HCT116 (cell line): ENCODE measurements at places on chromosomes 2 and 18. TPM values are rescaled to one million over a fixed set of nuclear protein-coding genes. Genes with fewer than 3 reads are reported as not detected.
A peak's percentile ranks its signal among the peaks of the same experiment; 100 is the strongest.

Gene IL1F10
- not detected for total RNA-seq

Gene GPR55
- total RNA-seq, result not detected

Gene CD8B2
- total RNA-seq, result not detected

Gene MTCL1
- 22.7 TPM for total RNA-seq

Gene ARHGAP15
- total RNA-seq, result 0.42 TPM

Gene AQP4
- total RNA-seq, result 0.07 TPM

Gene GAD1
- 11.0 TPM for total RNA-seq

Gene SRD5A2
- total RNA-seq, result not detected

Gene UGT1A10
- not detected for total RNA-seq

Gene TSPYL6
- not detected for total RNA-seq

DNA sequence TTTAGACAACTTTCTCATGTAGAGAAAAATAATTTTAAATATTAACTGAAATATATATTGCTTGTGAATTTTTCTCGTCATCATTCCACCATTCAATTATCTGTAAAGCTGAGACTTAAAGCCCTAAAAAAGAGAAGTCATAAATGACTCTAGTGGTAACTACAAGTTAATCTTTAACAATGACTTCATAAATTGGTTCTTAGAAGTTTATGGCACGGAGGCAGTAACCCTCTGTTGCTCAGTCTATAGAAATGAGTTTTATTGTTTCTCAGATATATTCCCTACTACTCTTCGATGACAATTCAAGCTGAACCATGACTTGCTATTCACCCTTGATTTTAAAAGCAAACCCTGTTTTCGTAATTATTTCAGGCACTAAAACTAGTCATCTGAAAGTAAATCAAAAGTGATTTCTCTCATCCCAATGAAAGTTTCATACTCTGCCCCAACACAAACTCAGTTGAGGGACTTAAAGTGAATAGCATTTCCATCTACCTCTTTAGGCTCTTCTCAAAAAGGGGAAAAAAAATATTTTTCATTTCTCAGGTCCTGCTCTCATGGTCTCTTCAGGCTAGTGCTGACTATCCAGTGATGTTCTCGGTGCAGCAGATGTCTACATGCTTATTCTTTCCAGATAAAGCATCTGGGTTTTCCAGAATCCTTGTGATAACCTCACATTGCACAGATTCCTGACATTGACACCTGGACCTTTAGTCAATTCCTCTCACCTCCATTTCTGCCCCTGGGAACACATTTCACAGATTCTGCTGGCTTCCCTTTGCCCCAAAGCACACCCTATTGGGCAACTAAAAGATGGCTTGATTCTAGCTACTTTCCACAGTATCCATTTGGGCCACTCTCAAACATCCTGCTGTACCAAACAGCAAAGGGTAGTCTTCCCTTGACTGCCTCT, 207.8 kb upstream of the LRATD1 start:
- DNase-seq, result no peak

DNA sequence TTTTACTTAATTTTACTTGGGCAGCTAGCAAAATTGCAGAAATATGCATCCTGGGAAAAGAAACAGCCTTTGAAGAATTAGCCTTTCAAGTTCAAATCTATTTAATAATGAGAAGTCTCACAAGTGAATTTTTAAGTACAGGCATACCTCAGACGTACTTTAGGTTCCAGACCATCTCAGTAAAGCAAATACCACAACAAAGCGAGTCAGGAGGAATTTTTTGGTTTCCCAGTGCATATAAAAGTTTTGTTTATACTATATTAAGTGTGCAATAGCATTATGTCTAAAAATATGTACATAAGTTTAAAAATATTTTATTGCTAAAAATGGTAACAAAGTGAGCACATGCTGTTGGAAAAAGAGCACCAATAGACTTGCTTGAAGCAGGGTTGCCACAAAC, 50.8 kb upstream of the TWSG1 start:
- no peak for DNase-seq

GRCh38 chr2:67067656-67068055, 329.5 kb upstream of the ETAA1 start:
- DNase-seq, result no peak

DNA sequence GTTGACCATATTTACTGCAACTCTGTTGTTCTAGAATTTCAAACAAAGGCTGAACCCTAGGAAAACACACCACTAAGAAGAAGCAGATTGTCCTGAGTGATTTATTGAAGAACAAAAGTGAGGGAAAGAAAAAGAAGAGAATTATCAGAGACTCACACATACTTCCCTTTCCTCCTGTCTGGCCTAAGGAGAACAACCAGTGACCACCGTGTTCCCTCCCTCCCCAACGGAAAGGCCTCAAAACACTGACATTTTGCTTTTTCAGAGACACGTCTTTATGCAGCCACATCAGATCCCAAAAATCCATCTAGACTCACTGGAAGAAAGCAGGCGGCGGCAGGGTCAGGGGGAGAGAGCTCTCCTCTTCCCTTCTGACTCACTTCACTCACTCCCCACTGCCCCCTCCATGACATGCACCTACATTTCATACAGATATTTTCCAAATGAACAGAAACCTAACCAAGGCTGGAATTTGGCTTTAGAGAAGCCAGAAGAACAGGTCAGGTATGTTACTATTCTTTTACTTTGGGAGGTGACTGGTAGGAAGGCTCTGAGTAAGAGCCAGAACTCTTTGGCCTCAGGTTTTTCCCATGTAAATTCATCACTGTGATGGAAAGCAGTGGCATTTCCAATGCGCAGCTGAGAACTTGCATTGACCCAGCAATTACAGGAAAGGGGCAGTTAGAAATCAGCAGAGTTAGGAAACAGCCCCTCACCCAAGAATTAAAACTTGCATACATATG, 169.9 kb downstream of the BCL11A start:
- DNase-seq, result no peak

- no peak for DNase-seq
These were observed 12.9 kb downstream of the ADCY3 start for GRCh38 chr2:24907116-24907515.

DNA sequence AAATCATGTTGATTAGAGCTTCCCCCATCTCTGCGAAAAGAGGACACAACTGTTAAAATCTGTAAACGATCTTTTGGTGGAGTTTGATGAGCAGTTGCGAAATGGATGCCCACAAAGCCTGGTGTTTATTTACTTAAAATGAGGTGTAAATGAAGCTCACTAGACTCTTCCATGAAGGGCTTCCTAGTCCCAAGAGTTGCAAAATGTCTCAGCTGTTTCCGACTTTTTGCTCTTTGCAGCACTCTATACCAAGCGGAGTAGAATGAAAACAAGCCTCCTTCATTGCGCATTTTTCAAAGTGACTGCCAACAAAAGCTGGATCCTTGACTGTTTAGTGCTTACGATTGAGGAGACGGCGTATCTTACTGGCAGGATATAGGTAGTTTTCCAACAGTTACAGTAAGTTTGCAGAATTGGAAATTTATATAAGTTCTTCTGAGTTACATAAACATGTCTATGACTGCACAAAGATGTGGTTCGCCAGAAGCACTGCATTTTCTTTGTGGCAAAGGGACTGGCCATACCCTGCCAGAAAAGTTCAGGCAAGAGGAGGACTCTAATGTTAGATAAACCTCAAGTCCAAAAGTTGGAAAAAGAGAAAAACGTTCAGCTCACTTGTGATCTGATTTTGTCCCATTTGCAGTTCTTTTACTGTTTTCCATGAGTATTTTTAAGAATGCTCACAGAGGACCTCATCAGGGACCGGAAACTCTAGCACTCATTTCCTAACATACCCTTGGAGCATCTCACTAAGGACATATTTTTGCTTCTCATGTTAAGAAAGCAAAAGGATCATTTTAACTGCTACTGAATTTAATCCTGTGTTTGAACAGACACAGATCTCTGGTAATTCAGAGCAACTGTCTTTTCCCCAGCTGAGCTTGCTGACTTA, 42.7 kb downstream of the COLEC12 start:
- no peak for DNase-seq

GRCh38 chr2:45713136-45713535, 61.7 kb downstream of the PRKCE start:
- no peak for DNase-seq

- DNase-seq, result no peak
These were observed 34.3 kb downstream of the ZAP70 start for GRCh38 chr2:97747716-97748115.

- DNase-seq, result no peak
These were observed 127.4 kb upstream of the AQP4 start for GRCh38 chr18:26992926-26993325.

DNA sequence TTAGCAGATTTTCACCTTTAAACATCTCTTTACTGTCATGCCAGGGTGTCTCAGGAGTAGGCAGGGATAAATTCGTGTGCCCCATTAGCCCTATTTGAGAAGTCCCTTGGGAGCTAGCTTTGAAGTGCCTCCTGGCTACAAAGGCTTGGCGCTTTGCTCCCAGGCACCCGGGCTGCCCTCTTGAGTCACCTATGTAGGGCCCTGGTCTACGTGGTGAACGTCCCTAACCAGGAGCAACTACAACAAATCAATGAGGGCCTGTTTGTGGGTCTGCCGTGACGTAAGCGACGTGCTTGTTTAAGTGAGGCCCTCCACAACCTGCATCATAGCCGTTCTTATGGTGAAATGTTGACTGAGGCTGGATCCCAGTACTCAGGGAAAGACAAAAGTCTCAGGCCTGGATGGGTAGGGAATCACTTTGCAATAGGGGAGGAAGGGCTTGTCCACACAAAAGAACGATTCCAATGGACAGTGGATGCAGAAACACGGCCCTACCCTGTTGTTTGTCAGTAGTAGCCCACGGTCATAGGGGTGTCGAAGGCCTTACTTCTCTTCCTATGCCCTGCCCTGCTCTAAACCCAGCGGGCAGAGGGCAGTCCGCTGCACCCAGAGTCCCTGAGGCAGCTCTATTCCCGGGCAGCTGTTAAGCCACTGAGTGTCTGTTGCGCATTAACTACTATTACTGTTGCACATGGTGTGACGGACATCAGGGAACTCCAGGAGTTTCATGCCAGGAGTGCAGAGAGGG, 93.9 kb downstream of the INHBB start:
- DNase-seq, result no peak

GRCh38 chr2:112669667-112670066, 23.9 kb downstream of the SLC20A1 start:
- no peak for DNase-seq

GRCh38 chr2:238706163-238706562, 141.7 kb upstream of the TWIST2 start:
- no peak for DNase-seq

DNA sequence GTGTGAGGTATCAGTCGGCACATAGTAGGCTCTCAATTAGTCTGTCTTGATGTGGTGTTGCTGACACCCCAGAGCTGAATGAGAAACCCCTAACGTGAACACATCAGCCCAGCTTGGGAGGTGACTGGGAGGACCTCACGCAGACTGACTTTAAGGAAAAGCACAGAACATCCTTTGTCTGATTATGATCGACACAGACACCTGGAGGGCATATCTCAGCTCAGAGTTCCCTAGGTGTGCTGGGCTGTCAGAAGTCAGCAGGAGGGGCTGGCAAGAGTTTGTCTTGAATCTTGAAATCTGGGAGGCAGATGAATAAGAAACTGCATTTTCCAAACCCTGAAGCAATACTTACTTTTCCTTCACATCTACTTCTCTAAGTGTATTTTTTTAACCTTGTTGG, 16.8 kb upstream of the MYCN start:
- no peak for DNase-seq

- DNase-seq, result no peak
These were observed 62.8 kb downstream of the SFXN5 start for GRCh38 chr2:73008766-73009135.

GRCh38 chr2:201156640-201157039, 26.3 kb upstream of the CASP10 start:
- DNase-seq, result no peak

GRCh38 chr2:61255580-61256437, 93.8 kb downstream of the C2orf74 start:
- DNase-seq, result no peak

- DNase-seq, result no peak
These were observed 66.5 kb downstream of the EIF2AK3 start for GRCh38 chr2:88560619-88561307.

DNA sequence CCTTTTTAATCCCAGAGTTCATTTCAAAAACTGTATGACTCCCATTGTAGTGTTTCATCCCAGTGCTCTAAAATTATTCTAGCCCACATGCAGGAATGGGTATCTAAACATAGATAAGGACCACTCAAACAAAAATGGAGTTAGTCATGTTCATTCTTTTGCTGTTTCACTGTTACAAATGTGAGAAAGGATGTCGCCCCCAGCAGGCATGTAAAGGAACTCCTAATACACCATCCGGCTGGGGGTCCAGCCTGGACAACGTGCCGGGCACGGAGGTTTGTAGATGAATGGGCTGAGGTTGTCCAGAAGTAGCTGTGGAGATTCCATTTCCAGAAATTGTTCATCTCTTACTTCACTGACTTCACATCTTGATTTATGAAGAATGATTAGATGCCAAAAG, 101.9 kb upstream of the RAB12 start:
- DNase-seq, result peak; percentile 3

DNA sequence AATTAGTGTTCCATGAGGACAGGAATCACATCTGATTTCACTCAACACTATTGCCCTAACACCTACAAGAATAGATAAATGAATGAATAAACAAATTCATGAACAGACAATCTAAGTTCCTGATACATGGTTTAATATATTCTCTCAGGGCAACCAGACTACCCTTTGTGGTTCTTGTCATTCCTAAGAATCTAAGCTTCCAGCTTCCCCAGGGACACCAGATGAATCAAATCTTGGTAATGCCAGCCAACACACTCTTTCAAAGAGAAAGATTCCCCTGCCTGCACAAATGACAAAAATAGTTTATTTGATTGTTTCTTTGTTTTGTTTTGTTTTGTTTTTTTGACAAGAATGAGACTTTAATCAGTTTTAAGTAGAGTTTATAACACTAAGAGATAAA, 237.5 kb upstream of the CHAC2 start:
- DNase-seq, result no peak

DNA sequence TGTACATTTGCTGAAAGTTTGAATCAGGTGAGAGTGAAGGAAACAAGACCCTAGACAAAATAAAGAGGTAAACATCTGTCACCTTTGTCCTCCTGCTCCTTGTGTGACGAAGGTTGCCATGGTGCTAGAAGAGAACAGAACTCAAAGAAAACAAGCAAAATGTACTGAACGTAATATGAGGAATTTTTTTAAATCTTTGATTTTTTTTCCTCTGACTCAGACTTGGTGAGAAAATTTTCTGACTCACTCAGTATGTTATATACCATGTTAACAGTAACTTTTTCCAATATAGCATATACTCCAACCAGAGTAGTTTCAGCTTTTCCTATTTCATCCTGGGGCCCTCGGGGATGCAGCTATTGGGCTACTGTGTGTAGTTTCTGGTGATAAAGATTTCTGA, 2114.6 kb upstream of the PIK3C3 start:
- DNase-seq, result no peak

- no peak for DNase-seq
These were observed 496.3 kb downstream of the SLC4A3 start for GRCh38 chr2:220123751-220124150.

GRCh38 chr2:16478434-16479210, 187.0 kb downstream of the CYRIA start:
- DNase-seq, result no peak
